Activated T-helper 2 cell treated with anti-CD3 and anti-CD28 coated beads, Interferon-gamma antibody, Interleukin-2, Interleukin-4, amounts not matched to agents 10 μg/mL and 5 μg/mL and 100 μg/mL, durations not matched to agents 14 hours and 24 hours and 36 hours (primary cell): ENCODE measurements at places on chromosomes 11 and 22. TPM values are rescaled to one million over a fixed set of nuclear protein-coding genes. Genes with fewer than 3 reads are reported as not detected.

DNA sequence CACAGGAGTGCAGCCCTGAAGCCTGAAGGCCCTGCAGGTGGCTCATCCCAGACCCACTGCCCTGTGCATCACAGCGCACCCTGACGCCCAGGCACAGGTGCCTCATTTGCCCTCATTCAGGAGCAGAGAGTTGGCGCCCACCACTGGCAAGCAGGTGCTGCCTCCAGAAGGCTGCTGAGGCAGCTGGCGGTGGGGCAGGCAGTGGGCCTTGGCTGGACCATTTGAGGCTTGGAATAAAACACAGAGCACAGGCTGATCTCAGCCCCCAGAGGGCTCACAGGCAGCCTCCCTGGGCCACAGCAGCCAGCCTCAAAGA is 1151.9 kb downstream of the BRD1 start:
- no peak for DNase-seq

- no peak for DNase-seq
These were observed 126.8 kb downstream of the PHF21B start for GRCh38 chr22:44883011-44883421.

GRCh38 chr11:118610773-118611432 is 3.5 kb downstream of the PHLDB1 start:
- DNase-seq = peak; percentile 72

DNA sequence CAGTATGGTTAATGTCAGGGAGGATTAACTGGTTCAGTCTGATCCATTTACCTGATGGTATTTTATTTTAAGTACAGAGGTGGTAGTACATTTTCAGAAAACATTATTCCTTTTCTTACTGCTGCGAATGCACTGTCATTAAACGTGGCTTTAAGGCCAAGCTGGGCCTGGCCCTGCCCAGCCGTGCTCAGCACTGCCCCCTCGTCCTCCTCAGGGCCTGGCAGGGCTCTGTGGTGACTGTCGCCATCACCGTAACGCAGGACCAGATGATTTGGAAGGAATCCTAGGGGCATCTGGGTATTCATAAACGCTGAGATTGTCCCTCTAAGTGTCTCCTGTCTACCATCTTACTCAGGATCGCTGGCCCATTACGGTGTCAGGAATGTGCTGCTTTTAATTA is 302.0 kb downstream of the TBC1D22A start:
- no peak for DNase-seq

- peak; percentile 45 for DNase-seq
These were observed 42.2 kb upstream of the FAM181B start for GRCh38 chr11:82775736-82776346.

- DNase-seq = no peak
These were observed 37.0 kb downstream of the PRCP start for GRCh38 chr11:82863209-82863608.

DNA sequence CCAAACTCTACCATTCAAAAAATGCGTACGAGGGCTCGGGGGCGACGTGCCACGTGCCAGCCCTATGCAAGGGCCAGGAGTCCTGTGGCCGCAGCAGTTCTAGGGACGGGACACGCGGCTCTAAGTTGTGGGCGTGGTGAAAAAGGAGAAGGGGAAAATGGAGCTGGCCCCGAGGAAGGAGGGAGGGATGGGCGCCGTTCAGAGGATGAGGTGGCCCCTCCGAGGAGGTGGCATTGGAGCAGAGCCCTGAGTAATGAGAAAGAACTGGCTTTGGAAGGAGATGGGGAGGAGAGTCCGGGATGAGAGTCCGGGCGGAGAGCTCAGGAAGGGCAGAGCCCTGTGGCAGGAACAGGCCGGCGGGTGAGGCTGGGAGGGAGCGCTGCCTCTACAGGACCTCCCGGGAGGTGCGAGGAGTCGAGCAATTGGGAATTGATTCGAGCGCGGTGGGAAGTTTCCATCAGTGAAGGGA is 21.0 kb downstream of the OTUB1 start:
- DNase-seq = no peak

- DNase-seq = no peak
These were observed 12.3 kb upstream of the ASPHD2 start for GRCh38 chr22:26416670-26417276.

DNA sequence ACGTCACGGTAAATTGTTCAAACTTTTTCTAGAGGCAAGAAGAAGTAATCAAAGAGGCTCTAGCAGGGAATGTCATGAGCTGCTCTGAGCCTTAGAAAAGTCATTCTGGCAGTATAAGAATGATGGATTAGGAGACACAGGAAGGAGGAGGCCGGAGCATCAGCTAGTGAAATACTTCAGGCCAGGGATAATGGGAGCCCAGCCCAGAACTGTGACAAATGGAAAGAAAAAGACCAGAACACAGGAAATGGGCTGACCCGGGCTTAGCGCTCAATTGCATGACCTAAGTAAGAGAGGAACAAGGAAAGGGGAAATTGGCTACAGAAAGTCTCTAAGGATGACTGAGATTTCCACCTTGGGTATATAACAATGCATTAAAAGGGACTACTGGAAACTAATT is 108.6 kb downstream of the LARGE1 start:
- no peak for DNase-seq

Gene LAYN
- 15.8 and 16.5 TPM in 2 replicates for total RNA-seq

Gene VPS11
- 24.3 and 25.8 TPM in 2 replicates for total RNA-seq

Gene LIF
- total RNA-seq = 919 and 932 TPM in 2 replicates

Gene WBP2NL
- 1.3 and 1.6 TPM in 2 replicates for total RNA-seq
